WTC11 (cell line): ENCODE measurements at places on chromosomes 2 and 18. TPM values are rescaled to one million over a fixed set of nuclear protein-coding genes. Genes with fewer than 3 reads are reported as not detected.

The GDF7 gene
- 0.18 to 0.55 TPM (median 0.23 TPM) in 3 replicates for total RNA-seq

- H3K36me3 ChIP-seq, result no peaks in the 10 kb centered on the region
- no peak for DNase-seq
- H3K27ac ChIP-seq, result no peak overlapping the region
- no peaks in the 10 kb centered on the region for H3K4me1 ChIP-seq
- H3K27me3 ChIP-seq, result no peaks in the 10 kb centered on the region
Observed at GRCh38 chr2:145138626-145139025, 618.7 kb upstream of the ZEB2 start.

The WNT6 gene
- total RNA-seq, result not detected in 3 replicates

DNA sequence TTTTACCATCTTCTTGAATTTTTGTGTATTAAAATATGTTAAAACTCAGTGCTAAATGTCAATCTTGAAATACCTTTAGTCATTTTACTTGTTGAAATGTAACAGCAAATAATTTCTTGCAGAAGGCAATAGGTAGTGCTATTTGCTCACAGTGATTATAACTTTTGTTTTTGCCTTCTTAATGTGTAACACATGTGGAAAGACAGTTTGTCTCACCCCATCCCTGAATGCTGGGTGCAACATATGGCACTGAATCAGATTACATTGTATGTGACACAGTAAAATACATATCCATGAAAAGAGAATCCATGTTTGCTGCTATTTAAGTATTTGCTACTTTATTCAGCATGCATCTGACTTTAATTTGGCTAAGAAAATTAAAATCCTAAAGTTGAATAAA lies 35.3 kb downstream of the FRZB start:
- H3K4me1 ChIP-seq, result peaks cover 14% of the 10 kb centered on the region
- H3K27ac ChIP-seq, result no peak overlapping the region
- no peak overlapping the region for H3K4me3 ChIP-seq
- no peaks in the 10 kb centered on the region; the same call in 1 of the 2 replicates for H3K27me3 ChIP-seq
- H3K36me3 ChIP-seq, result no peaks in the 10 kb centered on the region

The MAP2 gene
- 3.7 to 7.6 TPM (median 3.7 TPM) in 3 replicates for total RNA-seq

DNA sequence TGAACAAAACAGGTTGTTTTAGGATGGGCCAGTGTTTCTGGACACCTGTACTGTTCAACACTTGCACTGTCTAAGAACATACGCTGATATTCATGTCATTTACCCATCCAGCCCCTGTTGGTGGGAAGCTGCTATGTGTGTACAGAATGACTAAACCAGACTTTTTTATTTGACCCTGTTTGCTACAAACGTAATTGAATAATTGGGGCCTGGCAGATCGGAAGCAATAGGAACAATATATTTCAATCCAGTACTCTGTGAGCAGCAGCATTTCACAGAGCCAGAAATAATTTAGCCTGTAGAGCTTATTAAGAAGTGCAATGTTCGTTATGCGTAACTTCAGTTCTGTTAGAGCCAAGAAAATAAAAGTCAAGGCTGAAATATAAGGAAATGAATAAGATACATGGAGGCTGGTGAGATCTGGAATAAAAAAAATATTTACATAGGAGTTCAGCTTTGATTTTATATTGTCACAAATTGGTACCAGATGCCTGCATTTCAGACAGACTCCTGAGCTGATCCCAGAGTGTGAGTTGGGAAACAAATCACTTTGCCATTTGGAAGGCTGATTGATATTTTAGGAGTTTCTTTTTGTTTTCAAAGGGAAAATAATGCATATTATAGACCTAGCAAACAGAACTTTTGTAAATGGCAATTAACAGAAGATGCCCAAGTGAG lies 19.7 kb downstream of the CABLES1 start:
- peaks cover 30% of the 10 kb centered on the region for H3K4me1 ChIP-seq
- peak overlapping the region; percentile 20; the same call in 1 of the 2 replicates for H3K27ac ChIP-seq
- no peak overlapping the region for H3K4me3 ChIP-seq

The SLC38A11 gene
- not detected in 3 replicates for total RNA-seq

- H3K27me3 ChIP-seq, result no peaks in the 10 kb centered on the region
- no peak overlapping the region for H3K27ac ChIP-seq
- DNase-seq, result no peak
- no peaks in the 10 kb centered on the region for H3K36me3 ChIP-seq
- no peaks in the 10 kb centered on the region for H3K4me1 ChIP-seq
- no peak overlapping the region for H3K4me3 ChIP-seq
Observed at GRCh38 chr2:238874330-238875050, 26.6 kb downstream of the TWIST2 start.

DNA sequence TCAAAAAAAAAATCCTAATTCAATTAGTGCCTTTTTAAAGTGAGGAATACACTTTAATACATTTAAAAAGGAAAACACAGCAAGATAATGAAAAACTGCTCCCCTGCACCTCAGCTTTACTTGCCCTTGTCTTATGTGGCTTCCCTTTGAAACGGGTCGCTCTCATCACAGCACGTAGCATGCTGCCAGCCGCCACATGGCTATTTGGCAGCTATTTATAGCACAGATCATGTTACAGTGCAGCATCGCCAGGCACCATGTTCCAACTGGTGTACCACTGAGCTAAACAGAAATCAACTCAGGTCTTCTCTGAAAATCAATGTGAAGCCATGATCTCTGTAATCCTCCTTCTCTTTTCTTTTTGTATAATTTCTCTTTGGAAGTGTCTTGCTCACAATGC lies 65.1 kb downstream of the TMEM182 start:
- H3K27me3 ChIP-seq, result no peaks in the 10 kb centered on the region
- no peak for DNase-seq
- no peak overlapping the region for H3K27ac ChIP-seq
- H3K4me3 ChIP-seq, result no peak overlapping the region
- peaks cover 11% of the 10 kb centered on the region for H3K4me1 ChIP-seq

DNA sequence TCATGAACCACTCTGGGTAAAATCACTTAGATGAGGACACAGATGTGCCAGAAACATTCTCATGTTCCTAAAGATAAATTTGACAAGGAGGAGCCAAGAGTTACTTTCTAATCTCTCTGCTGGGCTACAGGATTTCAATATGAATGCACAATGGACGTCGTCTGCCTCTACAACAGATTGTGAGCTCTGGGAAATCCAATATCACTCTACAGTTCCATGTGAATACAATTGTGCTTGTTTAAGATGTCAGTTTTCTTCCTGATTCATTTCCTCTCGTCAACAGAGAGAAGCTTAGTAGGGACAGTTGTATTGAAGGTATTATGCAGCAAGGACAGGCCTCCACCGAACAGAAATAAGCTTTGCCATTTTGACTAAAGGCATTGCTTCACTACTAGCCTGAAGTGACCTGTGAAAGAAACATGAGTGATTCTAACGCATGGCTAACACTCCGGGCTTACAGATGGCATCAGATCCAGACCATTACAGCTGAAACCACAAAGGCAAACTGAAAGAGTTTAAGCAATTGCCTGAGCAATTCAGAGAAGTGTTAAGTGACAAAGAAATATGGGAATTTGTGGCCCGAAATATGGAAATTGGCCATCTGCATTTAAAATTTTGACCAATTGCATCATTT lies 1591.5 kb downstream of the LRP1B start:
- no peak overlapping the region for H3K27ac ChIP-seq
- H3K4me3 ChIP-seq, result no peak overlapping the region
- no peaks in the 10 kb centered on the region for H3K4me1 ChIP-seq
- no peaks in the 10 kb centered on the region for H3K36me3 ChIP-seq
- DNase-seq, result no peak

GRCh38 chr2:232628466-232629128 lies 4.8 kb upstream of the EFHD1 start:
- no peaks in the 10 kb centered on the region for H3K36me3 ChIP-seq
- H3K4me3 ChIP-seq, result no peak overlapping the region
- peaks cover 5% of the 10 kb centered on the region; the same call in 1 of the 2 replicates for H3K4me1 ChIP-seq
- DNase-seq, result no peak

GRCh38 chr18:31046916-31047315 lies 4.4 kb upstream of the DSC3 start:
- H3K4me1 ChIP-seq, result peaks cover 17% of the 10 kb centered on the region
- H3K27ac ChIP-seq, result no peak overlapping the region
- no peak overlapping the region for H3K4me3 ChIP-seq
- no peak for DNase-seq
- H3K27me3 ChIP-seq, result peaks cover 40% of the 10 kb centered on the region

GRCh38 chr2:225025917-225026571 lies 16.2 kb downstream of the DOCK10 start:
- H3K27ac ChIP-seq, result peak overlapping the region; percentile 30; the same call in 1 of the 2 replicates
- H3K27me3 ChIP-seq, result no peaks in the 10 kb centered on the region
- H3K36me3 ChIP-seq, result no peaks in the 10 kb centered on the region
- H3K4me1 ChIP-seq, result peaks cover 10% of the 10 kb centered on the region
- DNase-seq, result no peak
- H3K4me3 ChIP-seq, result no peak overlapping the region

The ADAM23 gene
- 24.3 to 26.0 TPM (median 24.6 TPM) in 3 replicates for total RNA-seq

DNA sequence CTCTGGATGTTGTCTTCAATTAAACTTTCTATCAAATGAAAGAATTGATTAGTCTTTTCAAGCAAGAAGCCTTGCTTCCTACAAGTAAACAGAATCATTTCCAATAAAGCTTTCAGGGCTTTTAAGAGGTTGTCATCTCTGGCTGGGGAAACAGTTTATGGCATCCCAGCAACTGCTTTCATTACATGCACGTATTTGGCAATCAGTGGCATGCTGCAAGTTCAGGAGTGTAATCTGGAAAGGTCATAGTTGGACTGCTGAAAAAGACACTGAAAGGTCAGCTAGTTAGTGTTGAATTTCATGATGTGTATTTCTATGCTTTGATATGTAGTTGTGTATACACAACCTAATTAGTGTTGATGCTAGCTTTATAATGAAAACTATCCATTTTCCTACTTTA lies 332.9 kb downstream of the DSC3 start:
- H3K27ac ChIP-seq, result no peak overlapping the region
- H3K4me1 ChIP-seq, result no peaks in the 10 kb centered on the region
- H3K27me3 ChIP-seq, result no peaks in the 10 kb centered on the region
- H3K4me3 ChIP-seq, result no peak overlapping the region

GRCh38 chr18:555705-556457 lies 24.3 kb upstream of the CETN1 start:
- no peaks in the 10 kb centered on the region for H3K27me3 ChIP-seq
- H3K4me3 ChIP-seq, result no peak overlapping the region
- H3K36me3 ChIP-seq, result 0 out of 2 replicates have a peak, but pooled peaks cover 2% of the 10 kb centered on the region
- DNase-seq, result no peak
- H3K4me1 ChIP-seq, result 0 out of 2 replicates have a peak, but pooled peaks cover 4% of the 10 kb centered on the region

- H3K4me1 ChIP-seq, result 0 out of 2 replicates have a peak, but pooled peaks cover 2% of the 10 kb centered on the region
- no peak for DNase-seq
- H3K4me3 ChIP-seq, result no peak overlapping the region
- no peaks in the 10 kb centered on the region for H3K36me3 ChIP-seq
Observed at GRCh38 chr2:167182403-167182802, 294.1 kb downstream of the XIRP2 start.

GRCh38 chr2:177064422-177064821 lies 148.2 kb upstream of the HNRNPA3 start:
- DNase-seq, result no peak
- no peak overlapping the region for H3K27ac ChIP-seq
- no peaks in the 10 kb centered on the region for H3K4me1 ChIP-seq
- no peaks in the 10 kb centered on the region for H3K27me3 ChIP-seq

The UGT1A8 gene
- 0.11 to 0.13 TPM in 2 of 3 replicates, not detected in the other for total RNA-seq
